Muscle of back (tissue), 13 donors: ENCODE measurements at places on chromosomes 1 and 21. TPM values are rescaled to one million over a fixed set of nuclear protein-coding genes. Genes with fewer than 3 reads are reported as not detected.

GRCh38 chr1:24986372-24986965, 56.4 kb upstream of the RUNX3 start:
- peak; percentile 61 for DNase-seq

DNA sequence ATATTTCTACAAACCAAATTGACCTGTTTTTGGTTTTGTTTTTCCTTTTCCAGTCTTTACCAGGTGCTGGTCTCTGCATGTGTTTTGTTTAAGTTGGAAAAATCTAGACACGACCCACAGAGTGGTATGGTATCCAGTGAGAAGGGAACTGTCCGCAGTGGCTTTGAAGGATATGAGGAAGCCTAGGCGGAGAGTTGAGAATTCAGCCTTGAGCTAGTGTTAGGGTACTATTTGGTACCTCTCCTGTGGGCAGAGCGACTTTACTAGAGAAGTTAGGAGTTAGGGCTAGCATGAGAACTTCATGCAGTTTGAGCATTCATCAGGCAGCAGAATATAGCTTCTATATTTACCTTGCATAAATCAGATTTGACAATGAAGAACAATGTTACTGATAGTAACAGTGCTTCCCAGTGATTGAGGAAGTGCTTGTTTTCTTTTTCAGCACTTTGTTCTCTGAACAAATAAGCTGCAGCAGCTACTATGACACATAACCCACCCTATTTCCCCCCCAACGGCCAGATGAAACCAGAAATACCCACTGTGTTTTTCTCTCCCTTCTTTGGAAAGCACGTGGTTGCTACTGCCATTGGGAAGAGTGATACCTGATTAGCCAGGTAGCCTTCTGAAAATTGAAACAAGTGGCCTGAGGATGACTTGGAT, 19.0 kb downstream of the MRPS6 start:
- no peak for DNase-seq

The ANKRD35 gene
- polyA plus RNA-seq = 2.2 TPM

DNA sequence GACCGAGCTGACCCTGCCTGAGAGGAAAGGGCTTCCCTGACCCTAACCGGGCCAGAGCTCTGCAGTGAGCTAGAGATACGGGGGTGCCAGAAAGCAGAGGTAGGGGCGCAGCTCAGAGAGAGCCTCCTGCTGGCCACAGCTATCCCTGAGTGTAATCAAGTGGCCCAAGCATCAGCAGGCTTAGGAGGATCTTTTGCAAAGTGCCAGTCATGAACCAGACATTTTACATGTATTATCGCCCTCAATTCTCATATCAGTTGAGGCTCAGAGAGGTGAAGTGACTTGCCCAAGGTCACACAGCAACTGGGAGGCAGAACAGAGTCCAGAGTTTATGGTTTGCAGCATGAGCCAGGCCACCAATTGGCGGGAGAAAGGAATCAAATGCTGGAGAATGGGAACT, 7.0 kb upstream of the ID3 start:
- no peak for DNase-seq

The HUNK gene
- polyA plus RNA-seq = 5.3 TPM

- no peak for DNase-seq
Measured at GRCh38 chr1:222592171-222592570, 2.4 kb upstream of the TAF1A start.

DNA sequence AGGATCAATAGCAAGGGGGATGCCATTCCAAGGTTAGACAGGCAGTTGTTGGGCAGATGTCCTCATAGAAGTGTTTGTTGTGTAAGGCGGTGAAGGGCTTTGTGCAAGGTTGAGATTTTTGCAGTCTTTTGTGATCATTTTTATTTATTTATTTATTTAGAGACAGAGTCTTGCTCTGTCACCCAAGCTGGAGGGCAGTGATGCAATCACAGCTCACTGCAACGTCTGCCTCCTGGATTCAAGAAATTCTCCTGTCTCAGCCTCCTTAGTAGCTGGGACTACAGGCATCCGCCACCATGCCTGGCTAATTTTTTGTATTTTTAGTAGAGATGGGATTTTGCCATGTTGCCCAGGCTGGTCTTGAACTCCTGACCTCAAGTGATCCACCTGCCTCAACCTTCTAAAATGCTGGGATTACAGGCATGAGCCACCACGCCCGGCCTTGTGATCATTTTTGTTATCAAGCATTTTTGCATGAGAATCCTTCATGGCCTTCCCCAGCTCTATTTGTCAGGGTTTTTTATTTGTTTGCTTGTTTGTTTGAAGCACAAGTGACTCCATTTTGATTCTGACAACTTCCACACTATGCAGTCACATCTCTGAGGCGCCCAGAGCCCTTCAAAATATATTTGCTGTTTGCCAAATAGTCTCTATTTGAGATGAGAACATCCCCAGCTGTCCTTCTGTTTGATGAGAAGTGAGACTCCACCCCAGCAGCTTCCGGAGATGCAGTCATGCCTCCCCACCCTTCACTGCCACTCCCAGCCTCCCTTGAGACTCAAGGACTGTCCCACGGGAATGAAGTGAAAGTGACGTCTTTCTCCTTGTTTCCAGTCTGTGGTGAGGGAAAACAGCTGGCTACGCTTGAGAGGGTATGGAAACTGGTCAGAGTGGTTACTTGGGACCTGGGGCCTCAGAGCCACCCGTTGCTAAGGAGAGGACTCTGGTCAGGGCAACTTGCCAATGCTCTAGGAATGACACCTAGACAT, 38.0 kb downstream of the TMEM50B start:
- peak; percentile 47 for DNase-seq
